ENCODE measurements at places on chromosomes 7 and 10.

- no peak for DNase-seq
Measured at GRCh38 chr10:46283580-46284285, 3.1 kb upstream of the ANTXRL start.

- no peak for DNase-seq
Measured at GRCh38 chr7:99194301-99194700, 13.6 kb downstream of the KPNA7 start.

DNA sequence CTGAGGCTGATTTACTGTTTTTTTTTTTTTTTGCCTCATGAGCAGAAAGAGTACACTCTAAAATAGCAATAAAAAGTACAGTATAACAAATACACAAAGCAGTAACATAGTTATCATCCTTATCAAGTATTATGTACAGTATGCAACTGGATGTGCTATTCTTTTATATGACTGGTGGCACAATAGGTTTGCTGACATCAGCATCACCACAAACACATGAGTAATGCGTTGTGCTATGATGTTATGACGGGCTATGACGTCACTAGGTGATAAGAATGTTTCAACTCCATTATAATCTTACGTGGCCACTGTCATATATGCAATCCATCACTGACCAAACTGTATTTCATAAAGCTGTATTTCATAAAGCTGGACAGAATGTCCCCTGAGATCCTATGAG is 189.2 kb upstream of the GLI3 start:
- no peak for DNase-seq

DNA sequence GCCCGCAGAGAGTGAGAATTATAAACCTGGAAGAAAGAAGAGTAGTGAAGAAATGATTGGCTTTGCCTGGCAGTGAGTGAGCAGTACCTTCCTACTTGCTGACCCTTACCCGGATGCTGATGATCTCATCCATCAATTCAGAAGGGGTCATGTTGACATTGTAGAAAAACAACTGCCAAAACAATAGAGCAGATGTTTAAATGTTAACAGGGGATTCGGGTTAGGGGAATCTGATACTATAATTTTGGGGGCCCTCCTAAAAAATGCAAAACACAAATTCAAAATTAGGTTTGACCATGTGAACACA is 78.1 kb downstream of the MYOF start:
- DNase-seq: no peak

All from hematopoietic multipotent progenitor cell treated with erythropoietin and hydrocortisone succinate and interleukin-3 and kit ligand, for 6 days (in vitro differentiated cells).